ENCODE measurements at places on chromosomes 1 and 21.

- DNase-seq: no peak
These were observed 162.0 kb downstream of the NTPCR start for GRCh38 chr1:233112186-233113008.

GRCh38 chr1:42806171-42806570, 10.8 kb upstream of the ERMAP start:
- DNase-seq: peak; percentile 45

- DNase-seq: peak; percentile 94
These were observed 11.7 kb upstream of the HSD11B1 start for GRCh38 chr1:209692745-209693504.

GRCh38 chr1:68479501-68479900, 17.4 kb downstream of the DEPDC1 start:
- DNase-seq: no peak

GRCh38 chr1:9340864-9341263, 48.2 kb downstream of the SPSB1 start:
- DNase-seq: no peak

- no peak for DNase-seq
These were observed 45.8 kb upstream of the SAMSN1 start for GRCh38 chr21:14591882-14592281.

- DNase-seq: no peak
These were observed 41.2 kb upstream of the IFNLR1 start for GRCh38 chr1:24228311-24228710.

DNA sequence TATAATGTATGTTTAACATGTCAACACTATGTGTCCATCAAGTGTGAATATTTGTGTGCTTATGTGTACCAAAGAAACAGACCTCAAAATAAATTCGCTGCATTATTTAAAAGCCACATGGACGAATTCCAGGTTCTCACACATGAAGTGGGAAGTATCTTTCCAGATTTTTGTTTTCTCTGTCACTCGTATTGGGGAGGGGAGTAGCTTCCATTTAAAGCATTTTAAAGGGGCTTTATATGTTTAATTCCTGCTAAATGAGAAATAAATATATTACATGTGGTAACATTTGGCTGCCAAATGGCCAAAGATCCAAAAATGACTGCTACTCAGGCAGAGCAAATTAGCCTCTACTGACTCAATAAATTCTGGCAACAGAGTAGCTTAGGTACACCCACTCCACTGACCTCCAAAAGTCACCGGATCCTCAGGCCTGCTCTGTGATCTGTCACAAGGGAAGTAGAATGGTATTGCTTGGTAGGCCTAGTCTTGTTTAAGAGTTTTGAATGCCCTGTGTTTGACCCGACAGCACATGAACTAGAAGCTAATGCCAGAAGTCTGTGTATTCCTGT, 178.1 kb downstream of the ZP4 start:
- DNase-seq: no peak
